ENCODE measurements at places on chromosomes 12 and 14.

GRCh38 chr14:103250874-103251273, 83.2 kb upstream of the EIF5 start:
- no peak for DNase-seq

- DNase-seq = no peak
Observed at GRCh38 chr12:47224563-47225133, 144.9 kb upstream of the AMIGO2 start.

DNA sequence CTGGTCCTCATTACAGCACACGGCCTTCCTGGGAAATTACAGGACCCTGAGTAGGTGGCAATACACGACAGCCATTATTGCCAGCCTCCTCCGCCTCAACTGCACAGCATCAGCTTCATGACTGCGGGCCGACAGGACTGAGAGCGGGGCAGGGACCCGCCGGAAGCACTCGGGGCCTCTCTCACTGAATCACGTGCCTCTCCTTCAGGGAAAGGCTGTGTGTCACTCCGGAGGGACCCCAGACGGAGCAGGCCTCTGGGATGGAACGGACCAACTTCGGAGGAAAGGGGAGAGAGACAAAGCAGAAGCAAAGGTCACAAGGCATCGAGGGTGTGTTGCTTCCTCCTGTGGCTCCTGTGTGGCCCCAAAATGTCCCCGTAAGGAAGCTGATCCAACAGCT, 90.0 kb downstream of the RNF34 start:
- no peak for DNase-seq

DNA sequence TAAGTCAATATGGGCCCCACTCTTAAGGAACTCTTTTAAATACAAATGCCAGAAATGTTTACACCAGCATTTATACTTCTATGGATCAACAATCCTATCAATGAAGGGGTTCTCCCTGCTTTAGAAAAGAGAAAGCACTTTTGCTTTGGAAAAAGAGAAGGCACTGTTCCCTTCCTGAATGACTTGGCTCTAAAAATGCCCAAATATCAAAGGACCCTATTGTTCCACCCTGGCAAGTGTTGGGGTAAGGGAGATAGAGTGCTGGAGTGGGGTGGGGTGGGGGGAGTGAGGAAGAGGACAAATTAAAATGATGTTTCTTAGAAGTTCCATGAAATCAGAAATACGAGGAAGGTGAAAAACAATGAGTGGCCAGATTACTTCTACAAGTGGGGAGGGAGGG, 131.6 kb upstream of the GRIN2B start:
- no peak for DNase-seq

- DNase-seq = no peak
Observed at GRCh38 chr12:61272441-61272840, 987.8 kb upstream of the USP15 start.

- DNase-seq = no peak
Observed at GRCh38 chr12:53602176-53602864, 23.9 kb downstream of the ATF7 start.
